Cardiac septum (tissue), 1 donor: ENCODE measurements at places on chromosomes 6 and 20.

- no peak for DNase-seq
Observed at GRCh38 chr6:863831-864230, 170.9 kb upstream of the EXOC2 start.

DNA sequence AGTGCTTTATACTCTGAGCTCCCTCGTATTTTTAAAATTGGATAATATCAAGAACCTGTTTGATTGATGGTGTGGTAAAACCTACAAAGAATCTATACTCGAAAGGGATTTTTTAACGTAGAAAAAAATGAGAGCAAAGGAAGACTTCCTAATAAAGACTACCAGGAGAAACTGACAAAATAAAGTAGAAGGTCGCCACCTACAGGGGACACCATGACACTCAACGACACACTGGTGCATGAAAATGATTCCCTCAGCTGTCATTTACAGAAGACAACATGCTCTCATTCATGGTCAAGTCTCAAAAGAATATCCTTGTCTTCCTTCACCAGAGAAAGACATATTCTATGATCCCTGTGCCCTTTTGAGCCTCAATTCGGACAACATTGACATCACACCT, 10.1 kb upstream of the NHSL1 start:
- no peak for DNase-seq

- no peak for DNase-seq
Observed at GRCh38 chr20:58909585-58909984, 57.1 kb downstream of the GNAS start.

- peak; percentile 82 for DNase-seq
Observed at GRCh38 chr6:3328796-3329195, 70.0 kb downstream of the PSMG4 start.

DNA sequence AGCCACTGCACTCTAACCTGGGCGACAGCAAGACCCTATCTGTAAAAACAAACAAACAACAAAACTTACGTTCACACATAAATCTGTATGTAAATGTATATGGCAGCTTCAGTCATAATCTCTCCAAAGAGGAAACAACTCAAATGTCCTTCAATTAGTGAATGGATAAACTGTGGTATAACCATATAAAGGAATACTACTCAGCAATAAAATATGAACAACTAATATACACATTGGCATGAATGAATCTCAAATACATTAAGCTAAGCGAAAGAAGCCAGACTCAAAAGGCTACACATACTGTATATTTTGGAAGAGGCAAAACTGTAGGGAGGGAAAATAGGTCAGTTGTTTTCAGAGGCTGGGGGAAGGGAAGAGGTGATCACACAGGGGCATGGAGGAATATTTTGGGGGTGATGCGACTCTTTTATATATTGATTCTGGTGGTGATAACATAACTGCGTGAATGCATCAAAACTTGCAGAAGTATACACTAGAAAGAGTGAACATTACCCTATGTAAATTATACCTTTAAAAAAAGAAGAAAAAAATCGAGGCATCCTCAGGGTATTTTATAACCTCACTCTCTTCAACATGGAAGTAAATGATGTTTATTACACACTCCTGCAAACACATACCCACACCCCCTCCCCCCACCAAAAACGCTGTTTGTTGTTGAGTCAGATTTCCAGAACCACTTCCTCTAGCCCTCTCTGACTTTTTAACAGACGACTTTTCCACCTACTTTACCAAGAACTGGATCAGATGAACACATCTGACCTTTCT, 115.2 kb upstream of the RNF24 start:
- no peak for DNase-seq

DNA sequence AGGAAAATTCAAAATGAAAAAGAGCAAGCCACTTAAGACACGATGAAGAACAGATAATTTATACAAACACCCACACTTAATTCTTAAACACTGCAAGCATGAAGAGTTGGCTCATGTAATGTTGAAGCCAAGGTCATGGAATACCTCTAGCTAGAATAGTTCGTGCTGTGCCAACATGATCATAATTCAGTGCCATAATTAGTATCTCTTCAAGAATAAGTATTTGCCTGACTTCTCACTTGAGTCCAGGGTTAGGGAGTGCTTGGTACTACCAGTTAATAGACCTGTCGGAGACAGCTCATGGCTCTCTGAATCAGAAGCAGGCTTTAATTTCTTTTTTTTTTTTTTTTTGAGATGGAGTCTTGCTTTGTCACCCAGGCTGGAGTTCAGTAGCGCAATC, 206.3 kb downstream of the UNC5CL start:
- no peak for DNase-seq

DNA sequence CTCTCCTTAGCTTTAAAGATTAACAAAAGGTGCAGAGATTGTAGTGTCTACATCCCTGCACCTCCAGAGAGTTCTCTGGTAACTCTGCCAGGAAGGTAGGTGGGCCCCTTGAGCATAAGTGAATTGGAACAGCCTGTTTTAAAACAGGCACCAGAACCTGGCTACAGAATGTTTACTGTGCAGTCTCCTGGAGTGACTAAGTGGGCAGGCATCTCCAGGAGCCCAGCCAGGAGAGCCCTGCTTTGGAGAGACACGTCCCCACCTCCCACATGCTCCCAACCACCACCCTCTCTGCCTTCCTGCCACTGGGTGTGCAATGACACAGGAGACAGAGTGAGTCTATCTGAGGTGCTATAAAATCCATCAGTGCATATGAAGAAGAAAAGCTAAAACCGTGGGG, 110.3 kb upstream of the EYA4 start:
- peak; percentile 87 for DNase-seq

DNA sequence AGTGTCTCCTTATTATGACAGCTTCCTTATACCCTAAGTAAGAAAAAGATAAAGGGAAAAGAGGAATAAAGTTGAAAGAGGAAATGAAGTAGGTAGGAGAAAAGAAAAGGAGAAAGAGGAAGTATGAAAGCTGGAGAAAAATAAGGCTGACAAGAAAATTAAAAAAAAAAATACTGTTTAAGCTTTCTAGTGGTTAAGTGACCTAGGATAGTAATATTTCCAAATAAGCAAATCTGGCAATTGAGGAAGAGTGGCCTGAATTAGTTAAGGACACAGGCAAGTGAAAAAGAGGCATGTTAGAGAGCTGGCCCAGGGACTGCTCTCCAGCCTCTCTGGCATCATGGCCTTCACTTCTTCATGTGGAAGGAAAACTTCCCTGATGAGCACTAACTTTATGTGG, 76.5 kb upstream of the ADGRF1 start:
- no peak for DNase-seq

DNA sequence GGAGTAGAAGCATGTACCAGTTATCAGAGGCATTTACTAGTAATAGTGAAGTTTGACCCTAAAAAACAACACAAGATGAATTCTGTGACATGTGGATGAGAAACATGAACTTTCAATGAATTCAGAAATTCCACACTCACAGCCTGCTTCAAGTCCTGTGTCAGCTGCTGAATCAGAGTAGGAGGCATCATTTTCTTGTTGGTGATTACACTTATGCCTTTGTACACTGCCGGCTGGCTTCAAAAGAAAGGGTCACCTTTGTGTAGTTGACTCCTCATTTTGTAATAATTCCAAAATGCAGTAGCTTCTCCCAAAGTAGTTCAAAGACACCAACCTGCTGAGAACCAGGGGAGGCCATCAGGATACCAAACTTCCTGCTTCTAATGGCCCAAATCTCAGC, 165.5 kb downstream of the BACH2 start:
- no peak for DNase-seq

DNA sequence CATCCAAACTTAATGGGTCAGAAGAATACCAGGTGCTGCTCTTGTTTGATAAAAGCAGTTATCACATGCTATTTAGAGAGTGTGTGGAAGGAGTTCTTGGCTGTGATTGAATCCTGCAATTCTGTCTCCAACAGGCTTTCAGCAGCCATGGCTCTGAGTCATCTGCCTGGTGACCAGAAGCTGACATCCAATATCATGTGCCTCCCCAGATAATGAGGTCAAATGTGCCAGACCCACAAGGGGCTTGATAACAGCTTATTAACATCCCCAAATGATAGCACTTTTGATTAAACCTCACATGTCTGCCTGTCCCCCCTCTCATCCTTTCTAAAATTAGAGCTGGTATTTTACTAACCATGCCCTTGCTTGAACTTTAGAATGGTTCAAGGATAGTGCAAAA, 175.7 kb upstream of the PLN start:
- peak; percentile 79 for DNase-seq

DNA sequence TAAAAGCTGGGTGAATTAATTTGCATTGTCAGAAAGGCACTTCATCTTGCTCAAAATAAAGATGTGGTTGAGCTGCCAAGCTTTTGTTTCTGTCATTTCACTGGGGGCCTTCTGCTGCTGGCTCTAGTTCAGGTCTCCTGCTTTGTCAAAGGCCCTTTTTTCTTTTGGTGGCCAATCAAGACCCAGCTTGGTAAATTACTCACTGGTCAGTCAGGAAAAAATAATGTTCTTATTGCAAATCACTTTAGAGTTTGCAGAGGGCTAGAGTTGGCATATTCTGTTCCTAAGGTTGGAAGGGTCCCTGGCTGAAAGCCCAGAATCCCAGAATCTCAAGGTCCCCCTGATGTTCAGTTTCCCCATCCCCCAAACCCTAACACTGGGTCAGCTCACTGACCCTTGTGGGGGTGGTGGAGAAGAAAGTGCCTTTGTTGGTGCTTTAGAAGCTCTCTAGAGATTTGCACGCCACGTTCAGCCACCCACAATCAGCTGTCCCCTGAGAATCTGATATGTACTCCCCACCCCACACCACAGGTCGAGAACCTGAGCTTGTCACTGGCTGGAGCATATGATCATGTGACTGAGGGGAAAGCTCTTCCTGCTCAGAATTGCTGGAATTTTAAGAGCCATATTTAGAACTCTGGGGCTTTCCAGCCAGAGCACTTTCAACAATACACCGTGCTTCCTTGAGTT, 21.7 kb upstream of the BNIP5 start:
- no peak for DNase-seq

- no peak for DNase-seq
Observed at GRCh38 chr6:114042267-114043016, 71.5 kb upstream of the HDAC2 start.

DNA sequence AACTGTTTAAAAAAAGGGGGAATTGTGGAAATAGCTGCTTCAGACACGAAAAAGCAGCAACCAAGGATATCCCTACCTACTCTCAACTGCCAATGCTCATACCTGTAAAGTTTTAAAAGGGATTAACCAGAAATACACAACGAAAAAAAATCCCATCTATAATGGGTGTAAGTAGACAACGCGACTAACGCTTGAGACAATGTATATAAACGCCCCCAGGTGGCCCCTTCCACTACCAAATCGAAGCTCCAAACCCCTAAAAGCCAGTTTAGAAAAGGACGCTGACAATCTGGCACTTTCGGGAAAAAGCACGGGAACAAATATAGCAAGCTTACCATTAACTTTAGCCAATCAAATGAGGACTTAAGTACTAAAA, 94.5 kb upstream of the BTN3A2 start:
- DNase-seq: no peak

GRCh38 chr20:39222101-39222500, 260.0 kb downstream of the DHX35 start:
- no peak for DNase-seq

GRCh38 chr20:24497851-24498250, 28.4 kb downstream of the SYNDIG1 start:
- no peak for DNase-seq

DNA sequence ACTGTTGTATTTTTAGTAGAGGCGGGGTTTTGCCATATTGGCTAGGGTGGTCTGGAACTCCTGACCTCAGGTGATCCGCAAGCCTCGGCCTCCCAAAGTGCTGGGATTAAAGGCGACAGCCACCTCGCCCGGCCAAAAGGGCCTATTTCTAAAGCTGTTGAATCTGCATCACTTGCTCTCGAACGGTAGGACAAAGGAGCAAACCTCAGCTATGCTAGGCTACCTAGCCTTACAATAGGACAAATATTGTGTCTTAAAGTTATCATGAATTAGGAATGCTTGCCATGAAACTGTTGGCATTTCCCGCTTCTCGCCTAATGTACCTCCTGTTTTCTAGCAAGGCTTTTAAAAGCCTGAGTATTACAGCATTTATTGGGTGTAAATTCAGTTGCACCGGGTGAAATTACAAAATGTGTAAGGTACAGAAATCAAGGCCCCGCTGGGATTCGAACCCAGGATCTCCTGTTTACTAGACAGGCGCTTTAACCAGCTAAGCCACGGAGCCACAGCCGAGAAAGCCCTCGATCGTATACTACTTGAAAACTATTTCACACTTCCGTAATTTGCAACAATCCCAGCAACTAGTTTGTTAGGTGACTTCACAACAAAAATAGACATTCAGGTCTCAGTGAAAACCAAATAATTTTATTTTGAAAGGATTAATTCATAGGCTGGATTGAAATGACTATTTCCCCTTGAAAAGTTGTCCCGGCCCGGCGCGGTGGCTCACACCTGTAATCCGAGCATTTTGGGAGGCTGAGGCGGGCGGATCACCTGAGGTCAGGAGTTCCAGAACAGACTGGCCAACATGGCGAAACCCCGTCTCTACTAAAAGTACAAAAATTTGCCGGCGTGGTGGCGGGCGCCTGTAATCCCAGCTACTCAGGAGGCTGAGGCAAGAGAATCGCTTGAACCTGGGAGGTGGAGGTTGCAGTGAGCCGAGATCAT, 211.6 kb upstream of the ZNF184 start:
- DNase-seq: no peak

GRCh38 chr20:39631557-39631956, 669.4 kb downstream of the DHX35 start:
- DNase-seq: no peak

DNA sequence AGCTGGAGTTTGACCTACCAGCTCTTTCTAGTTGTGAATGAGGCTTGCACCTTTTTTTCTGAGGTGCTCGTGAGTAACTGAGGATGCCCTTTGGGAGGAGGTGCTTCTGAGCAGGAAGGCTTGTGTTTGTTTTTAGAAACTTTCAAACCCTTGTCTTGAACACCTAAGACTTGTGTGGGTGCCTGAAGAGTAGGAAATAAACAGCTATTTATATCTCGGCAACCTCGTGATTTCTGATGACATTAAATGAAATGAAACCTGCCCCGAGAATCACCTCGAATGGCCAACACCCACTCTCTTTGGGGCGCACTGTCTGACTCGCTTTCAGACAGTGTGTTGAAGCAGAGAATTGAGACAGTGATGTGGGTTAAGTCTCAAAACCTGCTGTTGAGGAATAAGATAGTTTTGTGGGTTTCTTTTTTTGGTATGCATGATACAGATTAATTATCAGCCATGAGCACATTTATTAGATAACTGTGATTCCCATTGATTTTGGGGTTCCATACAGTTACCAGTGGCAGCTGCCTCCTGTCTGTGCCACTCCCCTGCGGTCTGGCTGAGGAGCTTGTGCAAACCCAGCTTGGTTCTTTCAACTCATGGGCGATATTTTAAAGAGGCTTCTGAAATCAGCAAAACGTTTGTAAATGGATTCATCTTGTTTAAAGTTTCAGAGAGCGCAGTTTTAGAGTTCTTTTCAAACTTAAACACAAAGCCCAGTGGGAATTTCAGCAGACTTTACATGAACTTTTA, 8.4 kb downstream of the IRF4 start:
- DNase-seq: peak; percentile 17

- no peak for DNase-seq
Observed at GRCh38 chr20:59184880-59185447, 21.3 kb downstream of the ZNF831 start.

- no peak for DNase-seq
Observed at GRCh38 chr6:118495485-118496280, 52.4 kb upstream of the PLN start.
